ENCODE measurements at places on chromosomes 11 and 22. TPM values are rescaled to one million over a fixed set of nuclear protein-coding genes. Genes with fewer than 3 reads are reported as not detected.

DNA sequence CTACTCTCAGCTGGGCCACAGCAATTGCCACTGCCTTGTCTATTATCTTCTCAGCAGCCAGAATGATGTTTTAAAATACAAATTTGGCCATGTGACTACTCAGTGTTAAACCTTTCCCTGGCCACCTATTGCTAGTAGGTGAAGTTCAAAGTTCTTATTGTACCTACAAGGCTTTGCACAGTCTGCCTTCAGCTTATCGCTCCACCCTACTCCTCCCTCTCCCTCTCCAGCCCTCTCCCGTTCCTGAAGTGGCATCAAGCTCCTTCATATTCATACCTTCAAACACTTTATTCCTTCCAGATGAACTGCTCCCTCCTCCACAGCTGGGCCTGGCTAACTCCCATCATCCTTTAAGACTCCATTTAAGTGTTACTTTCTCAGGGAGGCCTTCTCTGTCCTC lies 37.3 kb downstream of the OR10A6 start:
- no peak for DNase-seq

IL10RA gene
- total RNA-seq, result 25.2 TPM

DNA sequence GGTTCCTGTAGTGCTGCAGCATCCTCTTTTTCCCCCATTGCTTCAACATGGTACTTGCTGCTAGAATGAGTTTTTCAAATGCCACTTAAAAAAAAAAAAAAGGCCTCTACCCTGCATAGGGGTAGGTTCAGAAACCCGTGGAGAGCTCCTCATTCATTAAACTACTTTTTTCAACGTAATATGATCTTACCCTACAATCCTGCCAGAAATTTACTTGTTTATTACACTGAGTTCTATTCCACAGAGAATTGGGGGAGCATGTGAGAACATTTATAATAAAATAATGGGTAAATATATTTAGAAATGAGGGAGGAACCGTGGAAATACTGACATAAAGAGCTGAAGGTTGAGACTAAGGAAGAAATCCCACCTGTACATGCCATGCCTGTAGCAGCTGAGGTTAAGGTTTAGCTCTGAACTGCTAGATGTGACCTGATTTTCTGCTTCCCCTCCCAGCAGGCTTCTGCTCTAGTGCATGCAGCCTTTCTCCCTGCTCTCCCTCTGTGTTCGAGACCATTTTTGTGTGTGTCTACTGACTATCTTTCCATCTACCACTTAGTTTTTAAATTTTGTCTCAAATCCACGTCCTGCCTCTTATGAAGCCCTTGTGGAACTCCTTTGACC lies 225.7 kb downstream of the DDX10 start:
- DNase-seq, result no peak

EHF gene
- total RNA-seq, result not detected

- peak; percentile 47 for DNase-seq
Measured at GRCh38 chr11:83723999-83724398, 437.8 kb upstream of the CCDC90B start.

Data from OCI-LY7 (cell line).